ENCODE measurements at places on chromosomes 4 and X.

GRCh38 chr4:56976283-56976836 is 1.0 kb downstream of the NOA1 start:
- no peak for DNase-seq

DNA sequence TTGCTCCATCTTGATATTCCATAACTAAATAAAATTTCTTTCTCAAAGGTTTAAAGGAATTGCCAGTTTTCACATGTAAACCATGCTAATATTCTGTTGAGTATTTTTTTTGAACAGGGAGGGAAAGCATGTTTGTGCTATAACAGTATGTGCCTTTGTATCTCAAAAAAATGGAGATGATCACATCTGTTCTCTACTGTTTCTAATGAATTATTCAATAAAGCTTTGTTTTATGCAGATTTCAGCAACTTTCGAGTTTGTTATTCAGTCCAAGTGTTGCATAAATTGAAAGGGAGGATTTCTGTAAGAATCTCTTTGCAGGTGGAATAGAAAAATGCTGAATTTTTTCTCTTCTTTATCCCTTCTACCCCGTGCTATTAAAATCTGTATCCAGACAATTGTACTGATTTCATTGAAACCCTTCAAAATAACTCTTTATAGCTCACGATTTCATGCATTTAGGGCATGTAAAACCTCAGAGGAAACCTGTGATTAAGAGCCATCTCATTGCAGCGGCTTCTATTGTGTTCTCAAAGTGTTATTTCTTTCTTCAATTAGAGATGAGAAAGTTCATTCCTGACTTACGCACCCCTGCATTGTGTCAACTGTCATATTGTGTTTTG is 42.1 kb downstream of the NEIL3 start:
- no peak for DNase-seq

DNA sequence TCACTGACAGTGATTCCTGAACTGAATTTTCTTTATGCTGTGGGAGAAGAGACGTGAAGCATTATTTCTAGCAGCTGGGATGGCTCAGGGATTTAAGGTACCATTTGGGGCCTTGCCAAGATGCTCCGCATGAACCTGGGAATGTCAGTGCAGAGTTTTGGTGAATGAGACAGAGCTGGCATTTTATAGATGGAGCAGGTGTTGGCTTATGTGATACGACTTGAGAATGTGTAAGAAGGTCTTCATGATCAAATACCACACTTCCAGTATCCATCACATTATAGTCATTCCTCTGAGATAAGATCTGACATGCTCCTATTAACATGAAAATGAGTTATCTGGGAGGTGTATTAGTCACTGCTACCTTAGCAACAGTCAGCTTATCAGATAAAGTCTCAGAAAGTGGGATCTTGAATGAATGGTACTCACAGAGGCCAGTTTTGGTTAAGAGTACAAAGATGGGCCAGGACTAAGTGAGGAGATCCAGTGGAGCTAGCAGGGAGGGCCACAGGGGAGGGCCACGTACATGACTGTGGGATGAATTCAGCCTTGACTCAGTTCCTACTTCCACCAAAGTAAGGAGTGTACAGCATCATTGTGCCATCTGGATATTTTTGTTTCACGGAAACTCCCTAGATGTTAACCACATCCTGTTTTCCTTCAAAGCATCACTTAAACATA is 116.7 kb downstream of the SPCS3 start:
- DNase-seq: no peak

- DNase-seq: no peak
These were observed 187.2 kb downstream of the KIT start for GRCh38 chr4:54844911-54845310.

- DNase-seq: no peak
These were observed 265.5 kb downstream of the ARHGAP24 start for GRCh38 chr4:85740431-85740861.

- DNase-seq: no peak
These were observed 250.9 kb upstream of the RPS6KA3 start for GRCh38 chrX:20517565-20517964.

- no peak for DNase-seq
These were observed 101.1 kb downstream of the TMA16 start for GRCh38 chr4:163595580-163595979.

Measured in SK-MEL-5 (cell line).